ENCODE measurements at places on chromosomes 2 and 18.

- H3K4me1 ChIP-seq = no peaks in the 10 kb centered on the region
- no peaks in the 10 kb centered on the region for H3K36me3 ChIP-seq
- no peak overlapping the region for H3K27ac ChIP-seq
- DNase-seq = no peak
- H3K27me3 ChIP-seq = no peaks in the 10 kb centered on the region
Observed at GRCh38 chr2:188940171-188940570, 34.0 kb upstream of the COL3A1 start.

DNA sequence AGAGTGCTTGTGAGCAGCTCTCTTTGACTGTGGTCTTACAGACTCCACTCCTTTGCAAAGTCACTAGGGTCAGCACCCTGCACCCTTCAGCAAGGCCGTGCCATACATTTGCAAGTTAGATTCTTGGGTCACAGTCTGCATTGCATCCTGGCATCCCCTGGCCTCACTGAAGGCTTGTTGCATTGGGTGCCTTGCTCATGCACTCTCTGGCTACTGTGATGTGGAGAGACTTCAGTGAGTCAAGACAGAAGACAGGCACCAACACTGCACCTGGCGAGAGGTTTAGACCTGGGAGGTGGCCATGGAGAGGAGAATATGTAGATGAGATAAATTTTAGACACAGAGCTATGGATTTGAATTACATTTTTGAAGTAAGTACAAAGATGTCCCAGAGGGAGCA lies 146.4 kb upstream of the COPS8 start:
- H3K4me1 ChIP-seq = no peaks in the 10 kb centered on the region
- no peaks in the 10 kb centered on the region for H3K36me3 ChIP-seq
- no peak overlapping the region for H3K27ac ChIP-seq
- H3K4me3 ChIP-seq = no peak overlapping the region
- H3K27me3 ChIP-seq = no peaks in the 10 kb centered on the region
- no peak for DNase-seq

DNA sequence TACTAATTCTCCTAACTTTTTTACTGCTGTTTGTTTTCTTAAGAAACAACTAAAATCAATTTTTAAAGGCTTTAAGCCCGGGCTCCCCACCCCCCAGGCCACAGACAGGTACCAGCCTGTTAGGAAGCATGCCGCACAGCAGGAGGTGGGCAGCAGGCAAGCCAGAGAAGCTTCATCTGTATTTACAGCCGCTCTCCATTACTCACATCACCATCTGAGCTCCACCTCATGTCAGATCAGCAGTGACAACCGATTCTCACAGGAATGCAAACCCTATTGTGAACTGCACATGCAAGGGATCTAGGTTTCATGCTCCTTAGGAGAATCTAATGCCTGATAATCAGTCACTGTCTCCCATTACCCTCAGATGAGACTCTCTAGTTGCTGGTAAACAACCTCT lies 517.0 kb downstream of the NRXN1 start:
- no peak overlapping the region for H3K27ac ChIP-seq
- no peak for DNase-seq
- H3K4me3 ChIP-seq = no peak overlapping the region
- no peaks in the 10 kb centered on the region for H3K27me3 ChIP-seq

DNA sequence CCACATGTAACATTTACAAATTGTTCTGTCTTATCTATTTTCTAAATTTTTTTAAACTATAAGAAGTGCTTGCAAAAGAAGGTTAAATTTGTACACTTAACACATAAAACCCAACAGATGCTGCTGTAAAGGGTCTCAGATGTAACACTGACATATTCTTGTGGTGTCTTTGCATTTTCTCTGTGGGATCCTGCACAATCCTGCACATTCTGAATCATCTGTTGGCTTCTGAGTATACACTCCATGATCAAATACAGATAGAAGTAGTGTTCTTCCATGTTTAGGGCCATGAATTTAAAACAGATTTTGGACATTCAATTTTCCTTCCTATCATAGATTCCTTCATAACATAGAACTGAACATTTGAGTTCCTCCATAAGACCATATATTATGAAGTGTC lies 89.0 kb downstream of the SPRED2 start:
- peaks cover 54% of the 10 kb centered on the region for H3K36me3 ChIP-seq
- no peak overlapping the region for H3K4me3 ChIP-seq
- H3K4me1 ChIP-seq = peaks cover 2% of the 10 kb centered on the region
- no peaks in the 10 kb centered on the region for H3K27me3 ChIP-seq
- no peak for DNase-seq
- H3K27ac ChIP-seq = no peak overlapping the region

- H3K27me3 ChIP-seq = no peaks in the 10 kb centered on the region
- H3K36me3 ChIP-seq = no peaks in the 10 kb centered on the region
Observed at GRCh38 chr2:119699016-119699606, 20.1 kb downstream of the TMEM177 start.

- H3K27ac ChIP-seq = no peak overlapping the region
- H3K27me3 ChIP-seq = no peaks in the 10 kb centered on the region
- H3K4me1 ChIP-seq = no peaks in the 10 kb centered on the region
- H3K4me3 ChIP-seq = no peak overlapping the region
Observed at GRCh38 chr2:169867579-169867978, 40.3 kb downstream of the UBR3 start.

GRCh38 chr2:48313036-48313877 lies 216.7 kb upstream of the STON1 start:
- no peak overlapping the region for H3K27ac ChIP-seq
- no peak overlapping the region for H3K4me3 ChIP-seq
- H3K4me1 ChIP-seq = peaks cover 2% of the 10 kb centered on the region
- H3K36me3 ChIP-seq = no peaks in the 10 kb centered on the region
- no peaks in the 10 kb centered on the region for H3K27me3 ChIP-seq
- DNase-seq = no peak

DNA sequence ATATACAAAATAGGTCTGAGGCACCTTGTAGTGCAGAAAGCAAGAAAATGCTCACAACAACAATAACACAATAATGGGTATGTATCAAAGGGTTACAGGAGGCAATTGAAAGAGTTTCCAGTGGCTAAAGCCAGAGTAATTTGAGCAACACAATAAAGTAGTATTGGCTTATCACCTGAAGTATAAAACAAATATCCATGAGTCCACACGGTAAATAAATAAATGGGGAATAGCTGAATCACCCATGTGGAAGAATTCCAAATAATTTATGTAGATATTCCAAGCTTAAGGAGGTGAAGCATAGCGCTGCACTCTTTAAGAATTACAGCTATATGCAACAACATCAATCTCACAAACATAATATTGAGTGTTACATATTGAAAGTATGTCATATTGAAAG lies 110.8 kb downstream of the AFF3 start:
- no peaks in the 10 kb centered on the region for H3K36me3 ChIP-seq
- no peak for DNase-seq
- H3K27ac ChIP-seq = no peak overlapping the region
- no peak overlapping the region for H3K4me3 ChIP-seq
- H3K27me3 ChIP-seq = no peaks in the 10 kb centered on the region

DNA sequence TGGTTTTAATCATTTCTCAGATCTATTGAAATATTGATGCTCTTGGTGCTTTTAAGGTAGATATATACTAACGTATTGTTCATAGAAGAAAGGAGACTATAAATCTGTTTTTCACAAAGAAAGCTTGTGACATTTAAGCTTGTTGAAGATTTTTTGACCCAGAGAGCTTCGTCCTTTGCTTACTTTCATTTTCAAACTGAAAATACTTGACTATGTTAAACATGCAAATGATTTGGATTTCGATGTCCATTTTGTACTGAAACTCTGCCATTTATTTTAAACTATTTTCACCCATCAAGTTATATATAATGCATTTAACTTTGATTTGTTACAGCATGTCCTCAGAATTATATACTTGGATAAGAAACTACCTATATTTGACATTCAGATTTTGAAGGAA lies 85.2 kb downstream of the SLC4A10 start:
- no peaks in the 10 kb centered on the region for H3K4me1 ChIP-seq
- H3K27me3 ChIP-seq = no peaks in the 10 kb centered on the region
- H3K4me3 ChIP-seq = no peak overlapping the region
- no peak overlapping the region for H3K27ac ChIP-seq
- no peaks in the 10 kb centered on the region for H3K36me3 ChIP-seq
- no peak for DNase-seq

DNA sequence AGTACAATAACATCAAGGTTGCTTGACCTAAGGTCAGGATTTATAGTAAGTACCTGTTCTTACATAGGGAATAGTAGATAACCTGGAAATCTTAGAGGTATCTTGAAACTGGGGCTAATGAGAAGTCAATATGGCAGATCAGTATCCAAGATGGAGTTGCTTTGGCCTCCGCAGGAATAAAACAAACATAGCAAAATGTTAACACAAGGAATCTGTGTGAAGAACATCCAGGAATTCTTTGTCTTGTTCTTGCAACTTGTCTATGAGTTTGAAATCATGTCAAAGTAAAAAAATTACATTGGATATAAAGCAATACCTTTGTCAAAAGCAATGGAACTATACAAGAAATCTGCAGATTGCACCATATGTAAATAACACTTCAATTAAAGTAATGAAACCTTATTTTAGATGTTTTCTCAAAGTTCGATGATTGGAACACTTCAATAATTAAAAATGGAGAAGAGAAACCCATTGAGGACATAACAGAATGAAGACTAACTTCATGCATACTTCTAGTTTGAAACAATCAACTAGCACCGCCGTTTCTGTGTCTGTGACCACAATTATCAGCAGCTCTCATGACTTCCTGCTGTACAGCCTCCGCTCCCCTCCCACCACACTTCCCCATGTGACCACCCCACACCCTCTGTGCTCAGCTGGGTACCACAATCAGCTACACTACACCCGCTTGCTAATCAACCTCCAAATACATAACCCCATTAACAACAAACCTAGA lies 27.6 kb downstream of the C2orf76 start:
- H3K27me3 ChIP-seq = no peaks in the 10 kb centered on the region
- H3K27ac ChIP-seq = no peak overlapping the region
- H3K36me3 ChIP-seq = no peaks in the 10 kb centered on the region
- no peak for DNase-seq

GRCh38 chr18:64718808-64719207 lies 569.9 kb upstream of the LINC00305 start:
- no peak for DNase-seq
- H3K36me3 ChIP-seq = no peaks in the 10 kb centered on the region
- H3K27ac ChIP-seq = no peak overlapping the region

DNA sequence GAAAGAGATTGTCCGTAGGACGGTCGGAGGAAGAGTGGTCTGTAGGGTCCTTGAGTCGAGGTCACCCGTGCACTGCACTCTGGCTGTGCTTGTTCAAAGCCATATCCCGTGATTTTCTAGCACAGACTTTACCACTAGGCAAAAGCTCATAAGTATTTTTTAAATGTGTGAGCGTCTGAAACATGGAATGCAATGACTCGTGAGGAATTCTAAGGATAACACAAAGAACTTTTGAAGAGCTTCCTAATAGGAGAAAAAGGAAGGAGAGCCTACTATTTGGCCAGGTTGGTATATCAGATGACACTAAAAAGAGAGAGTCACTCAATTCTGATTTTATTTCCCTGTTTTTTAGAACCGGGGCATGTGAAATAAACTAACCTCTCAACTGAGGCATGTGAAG lies 68.3 kb downstream of the CD28 start:
- H3K27me3 ChIP-seq = no peaks in the 10 kb centered on the region
- H3K36me3 ChIP-seq = no peaks in the 10 kb centered on the region
- no peak overlapping the region for H3K27ac ChIP-seq
- DNase-seq = no peak
- peaks cover 1% of the 10 kb centered on the region for H3K4me1 ChIP-seq
- H3K4me3 ChIP-seq = no peak overlapping the region

DNA sequence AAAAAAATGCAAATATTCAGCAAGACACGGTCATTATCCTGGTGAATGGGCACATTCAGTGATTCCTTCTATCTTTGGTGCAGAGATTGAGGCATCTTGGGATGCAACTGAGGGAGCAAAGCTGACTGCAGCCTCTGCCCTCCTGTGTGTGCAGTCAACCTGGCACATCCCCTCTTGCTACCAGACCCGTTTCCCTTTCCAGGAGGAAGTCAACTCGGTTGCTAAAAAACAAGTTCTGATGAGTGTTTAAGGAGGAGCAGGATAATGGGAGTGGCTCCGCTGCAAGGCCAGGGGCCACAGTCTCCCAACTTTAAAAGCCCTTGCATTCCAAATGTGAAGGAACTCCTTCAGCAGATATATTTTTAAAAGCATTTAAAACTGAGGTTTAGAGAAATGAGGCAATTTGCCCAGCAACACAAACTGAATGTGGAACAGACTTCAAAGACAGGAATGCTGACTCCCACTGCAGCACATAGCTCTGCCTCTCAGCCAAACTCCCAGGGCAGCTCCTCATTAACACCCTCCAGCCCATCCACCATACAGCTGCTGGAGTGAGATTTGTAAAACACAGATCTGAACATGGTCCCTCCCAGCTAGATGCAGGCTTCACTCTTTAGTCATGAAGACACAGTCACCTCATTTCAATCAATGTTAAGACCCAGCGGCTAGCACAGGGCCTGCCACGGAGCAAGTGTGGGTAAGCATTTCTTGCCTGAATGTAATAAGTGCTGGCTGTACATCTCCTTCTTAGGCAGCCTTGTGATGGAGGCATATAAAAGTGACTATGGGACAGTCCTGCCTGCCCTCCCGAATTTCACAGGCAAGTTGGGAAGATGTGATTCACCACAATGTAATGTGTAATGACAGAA lies 54.3 kb downstream of the VSNL1 start:
- no peaks in the 10 kb centered on the region for H3K27me3 ChIP-seq
- H3K27ac ChIP-seq = no peak overlapping the region
- no peak overlapping the region for H3K4me3 ChIP-seq
- no peaks in the 10 kb centered on the region for H3K36me3 ChIP-seq
- H3K4me1 ChIP-seq = no peaks in the 10 kb centered on the region

- H3K27me3 ChIP-seq = no peaks in the 10 kb centered on the region
- peaks cover 10% of the 10 kb centered on the region for H3K4me1 ChIP-seq
- H3K4me3 ChIP-seq = no peak overlapping the region
Observed at GRCh38 chr2:225355788-225356187, 43.7 kb upstream of the NYAP2 start.

DNA sequence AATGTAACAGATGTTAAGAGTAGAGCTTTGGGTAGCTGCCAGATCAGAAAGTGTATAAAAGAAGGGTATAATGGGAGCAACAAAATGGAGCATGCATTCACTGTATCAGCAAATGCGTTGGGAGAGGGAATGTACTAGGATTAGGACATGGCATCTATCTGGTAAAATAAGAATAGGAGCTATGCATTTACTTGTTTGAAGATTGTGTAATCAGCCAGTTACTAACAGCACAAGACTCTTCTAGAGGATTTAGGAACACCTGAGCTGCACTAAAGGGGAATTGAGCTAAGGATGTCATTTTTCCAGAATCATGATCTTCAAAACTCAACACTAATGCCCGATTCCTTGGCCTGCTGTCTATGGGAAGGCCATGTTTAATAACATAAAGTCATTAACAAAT lies 394.2 kb upstream of the TNP1 start:
- H3K36me3 ChIP-seq = no peaks in the 10 kb centered on the region
- H3K27ac ChIP-seq = no peak overlapping the region
- no peaks in the 10 kb centered on the region for H3K27me3 ChIP-seq
- H3K4me1 ChIP-seq = peaks cover 17% of the 10 kb centered on the region
- DNase-seq = no peak

GRCh38 chr2:100891906-100892642 lies 72.1 kb downstream of the NPAS2 start:
- H3K4me3 ChIP-seq = no peak overlapping the region
- H3K4me1 ChIP-seq = no peaks in the 10 kb centered on the region
- H3K27ac ChIP-seq = no peak overlapping the region
- H3K36me3 ChIP-seq = no peaks in the 10 kb centered on the region

- no peak overlapping the region for H3K27ac ChIP-seq
- H3K4me3 ChIP-seq = no peak overlapping the region
- no peaks in the 10 kb centered on the region for H3K36me3 ChIP-seq
- H3K4me1 ChIP-seq = peaks cover 3% of the 10 kb centered on the region
Observed at GRCh38 chr2:49621016-49621415, 466.7 kb upstream of the FSHR start.

Data from neuronal stem cell (in vitro differentiated cells).